ENCODE measurements at places on chromosomes 2 and 18.

GRCh38 chr2:132977812-132978529 is 308.0 kb upstream of the LYPD1 start:
- no peak for DNase-seq

- DNase-seq = no peak
These were observed 332.6 kb downstream of the SUCLG1 start for GRCh38 chr2:84126530-84126929.

DNA sequence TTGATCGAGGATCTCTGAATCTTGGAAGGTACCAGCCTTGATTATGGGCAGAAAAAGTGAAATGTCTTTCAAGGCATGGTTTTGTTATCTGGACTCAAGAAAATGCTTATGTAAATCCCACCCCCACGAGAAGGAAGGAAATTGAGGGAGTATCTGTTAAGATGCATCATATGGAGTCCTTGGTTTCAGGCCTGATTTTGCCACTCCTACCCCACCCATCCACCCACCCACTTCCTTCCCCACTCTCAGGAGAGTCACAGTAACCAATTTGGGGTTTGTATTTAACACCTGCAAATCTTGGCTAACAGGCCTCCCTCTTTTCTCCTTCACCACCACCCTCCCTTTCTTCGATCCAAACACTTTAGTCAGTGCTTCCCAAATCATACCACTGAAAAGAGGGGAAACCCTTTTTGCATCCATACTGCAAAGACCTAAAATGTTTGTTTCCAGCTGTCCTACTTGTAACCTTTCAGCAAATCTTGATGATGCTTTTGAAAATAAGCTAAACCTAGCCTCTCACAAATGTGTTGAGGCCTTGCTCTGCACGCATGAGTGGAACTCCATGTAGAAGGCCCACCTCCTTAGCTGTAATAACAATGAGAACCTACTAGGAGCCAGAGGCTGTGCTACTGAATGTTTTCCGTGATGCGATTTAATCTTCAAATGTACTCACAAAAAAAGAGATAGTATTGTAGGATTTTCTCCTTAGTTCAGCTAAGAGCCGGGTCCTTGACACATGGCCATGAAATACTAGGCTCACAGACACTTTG is 34.8 kb downstream of the POU3F3 start:
- DNase-seq = no peak

DNA sequence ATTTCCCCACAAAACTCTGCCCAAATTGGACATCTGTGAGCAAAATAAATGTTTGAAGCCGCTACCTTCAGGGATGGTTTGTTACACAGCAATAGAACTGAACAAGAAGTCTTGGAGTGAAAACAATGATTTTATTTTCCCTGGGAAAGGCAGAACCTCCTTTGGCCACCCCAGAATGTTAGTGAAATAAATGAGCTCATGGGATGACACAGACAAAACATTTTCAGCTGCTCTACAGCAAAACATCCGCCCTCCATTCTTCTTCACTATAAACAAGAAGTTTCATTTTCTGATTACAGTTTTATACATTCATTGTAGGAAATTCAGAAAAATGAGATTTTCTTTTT is 4.3 kb upstream of the EFHD1 start:
- DNase-seq = no peak

- DNase-seq = no peak
These were observed 594.5 kb upstream of the CHAC2 start for GRCh38 chr2:53173091-53173490.

- DNase-seq = no peak
These were observed 51.8 kb upstream of the RAB27B start for GRCh38 chr18:54776282-54776977.

DNA sequence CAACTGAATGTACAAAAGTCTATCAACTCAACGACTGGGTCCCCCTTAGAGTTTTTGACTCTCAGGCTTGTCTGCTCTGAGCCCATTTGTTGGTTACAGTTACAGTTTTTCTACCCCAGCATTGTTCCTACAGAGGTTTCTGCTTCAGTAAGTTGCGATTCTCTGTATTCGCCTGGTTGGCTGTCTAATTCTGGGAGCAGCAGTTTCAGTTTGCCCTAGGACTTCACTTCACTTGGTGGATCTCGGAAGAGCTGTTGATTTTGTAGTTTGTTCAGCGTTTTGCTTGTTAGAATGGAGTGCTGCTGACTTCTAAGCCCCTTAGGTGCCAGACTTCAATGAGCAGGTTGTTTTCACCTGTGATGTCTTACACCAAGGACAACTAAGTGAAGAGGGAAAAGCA is 296.5 kb upstream of the EPAS1 start:
- no peak for DNase-seq

DNA sequence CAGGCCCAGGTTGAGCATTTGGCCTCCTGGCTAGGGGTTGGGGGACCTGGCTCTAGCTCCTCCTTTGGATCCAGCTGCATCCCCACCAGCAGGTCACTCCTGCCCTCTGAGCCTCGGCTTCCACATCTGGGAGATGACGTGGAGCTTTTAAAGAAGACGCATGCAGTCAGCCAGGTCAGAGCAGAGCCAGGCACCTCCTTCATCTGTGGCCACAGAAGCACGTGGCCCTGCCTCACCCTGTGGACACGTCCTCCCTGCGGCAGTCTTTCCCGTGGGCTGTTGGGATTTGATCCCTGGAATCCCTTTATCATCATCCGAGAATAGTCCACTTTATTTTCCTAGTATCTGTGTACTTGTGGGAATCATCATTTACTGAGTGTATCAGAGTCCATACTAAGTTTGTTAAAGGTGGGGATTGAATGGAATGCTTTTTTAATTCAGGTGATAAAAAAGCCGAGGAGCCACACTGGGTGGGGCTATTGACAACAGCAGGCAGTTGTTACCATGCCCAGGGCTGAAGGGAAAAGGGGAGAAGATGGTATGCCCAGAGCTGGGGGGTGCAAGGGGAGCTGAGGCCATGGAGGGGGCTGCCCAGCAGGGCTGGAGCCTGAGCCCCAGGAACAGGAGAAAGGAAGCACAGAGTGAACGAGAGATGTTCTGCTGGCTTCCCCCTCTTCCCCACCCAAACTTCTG is 170.1 kb downstream of the LAMA1 start:
- no peak for DNase-seq

DNA sequence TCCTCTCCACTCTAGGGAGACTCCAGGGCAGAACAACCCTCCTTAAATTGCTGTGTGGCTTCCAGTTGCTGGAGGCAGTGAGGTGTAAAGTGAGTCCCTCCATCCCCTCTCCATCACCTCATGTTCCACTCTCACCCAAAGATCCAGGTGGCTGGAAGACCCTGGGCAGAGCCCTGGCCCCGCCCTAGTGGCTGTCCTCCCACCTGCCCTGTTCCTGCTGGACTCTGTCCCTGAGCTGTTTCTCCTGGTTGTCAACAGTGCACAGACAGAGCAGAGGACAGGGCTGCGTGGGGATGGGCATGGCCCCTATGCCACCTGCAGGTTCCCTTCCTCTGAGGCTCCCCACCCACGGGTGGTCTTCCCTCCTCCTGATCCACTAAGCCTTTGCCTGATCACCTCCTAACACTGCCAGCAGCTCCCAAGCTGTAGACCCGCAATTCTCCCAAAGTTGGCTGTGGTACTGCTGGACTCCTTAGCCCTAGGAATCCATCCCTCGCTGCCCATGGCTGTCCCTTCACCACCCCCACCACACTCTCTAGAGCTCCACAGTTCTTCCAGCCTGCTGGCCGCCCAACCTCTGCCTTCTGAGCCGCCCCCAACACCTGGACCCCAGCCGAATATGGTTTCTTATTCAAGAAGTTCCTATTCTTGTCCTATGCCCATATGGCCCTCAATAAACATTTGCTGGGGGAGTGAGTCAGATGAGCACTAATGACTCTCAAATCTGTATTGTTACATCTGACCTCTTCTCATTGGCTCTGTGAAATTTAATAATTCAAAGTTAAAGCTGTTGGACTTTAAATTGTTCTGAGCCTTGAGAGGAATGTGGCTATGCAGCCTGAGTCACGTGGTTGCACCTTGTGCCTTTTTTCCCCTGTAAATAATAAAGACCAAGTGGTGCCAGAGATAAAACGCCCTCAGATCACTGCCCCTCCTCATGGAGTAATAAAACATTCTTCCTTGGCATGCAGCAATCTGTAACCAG is 260.0 kb upstream of the HS6ST1 start:
- DNase-seq = no peak

- DNase-seq = no peak
These were observed 99.5 kb downstream of the RAB3GAP1 start for GRCh38 chr2:135151615-135152014.

- DNase-seq = no peak
These were observed 57.3 kb downstream of the CCDC195 start for GRCh38 chr2:224658780-224659405.

Measured in stimulated activated naive CD4-positive, alpha-beta T cell treated with Interleukin-2 at 50 U/mL for 16 hours (primary cell).